ENCODE measurements at places on chromosomes 6 and 20.
A peak's percentile ranks its signal among the peaks of the same experiment; 100 is the strongest.

- DNase-seq = no peak
These were observed 10.1 kb upstream of the PMEPA1 start for GRCh38 chr20:57719951-57720350.

DNA sequence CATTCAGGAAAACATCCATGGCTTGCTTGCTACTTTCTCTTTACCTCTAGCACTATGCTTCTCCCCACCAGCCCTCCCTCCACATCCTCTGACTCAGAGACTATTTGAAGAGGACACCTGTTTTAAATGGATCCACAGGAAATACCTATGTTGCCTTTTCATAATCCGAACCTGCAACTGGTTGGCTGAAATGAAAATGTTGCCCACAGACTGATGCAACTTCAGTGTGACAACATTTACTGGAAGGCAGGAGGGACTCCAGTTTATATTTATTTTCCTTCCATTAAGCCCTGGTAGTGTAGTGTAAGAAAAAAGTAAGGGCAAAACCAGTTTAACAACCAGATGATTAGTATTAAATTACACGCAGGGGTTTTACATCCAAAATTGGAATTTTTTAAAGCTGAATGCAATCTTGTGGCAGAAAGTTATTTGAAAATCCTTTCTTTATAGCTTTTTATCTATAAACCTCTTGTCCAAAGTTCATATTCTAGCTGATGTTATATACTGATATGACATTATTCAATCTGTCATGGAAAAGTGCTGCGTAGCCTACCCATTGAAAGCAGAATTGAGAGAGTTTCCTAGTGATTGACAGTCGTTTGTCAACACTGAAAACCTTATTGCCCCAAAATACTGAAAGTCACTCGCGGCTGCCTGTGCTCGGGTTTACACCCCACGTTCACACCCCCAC is 881 bp upstream of the AIG1 start:
- no peak for DNase-seq

DNA sequence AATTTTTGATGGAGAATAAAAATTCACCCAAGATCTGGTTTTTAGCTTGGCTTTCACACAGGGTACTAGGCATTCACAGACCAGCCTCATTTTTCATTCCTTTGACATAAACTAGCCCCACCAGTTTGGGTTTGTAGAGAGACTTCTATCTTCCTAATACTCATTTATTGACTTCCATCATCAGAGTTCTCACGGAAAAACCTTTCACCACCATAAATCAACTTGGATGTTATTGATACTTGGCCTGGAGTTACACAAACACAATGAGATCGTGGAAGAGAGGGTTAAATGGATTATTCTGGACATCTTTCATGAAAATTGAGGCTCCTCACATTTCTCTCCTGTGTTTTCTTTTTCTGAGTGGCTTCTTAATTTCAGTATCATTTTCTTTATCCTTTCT is 26.8 kb upstream of the EDN1 start:
- no peak for DNase-seq

DNA sequence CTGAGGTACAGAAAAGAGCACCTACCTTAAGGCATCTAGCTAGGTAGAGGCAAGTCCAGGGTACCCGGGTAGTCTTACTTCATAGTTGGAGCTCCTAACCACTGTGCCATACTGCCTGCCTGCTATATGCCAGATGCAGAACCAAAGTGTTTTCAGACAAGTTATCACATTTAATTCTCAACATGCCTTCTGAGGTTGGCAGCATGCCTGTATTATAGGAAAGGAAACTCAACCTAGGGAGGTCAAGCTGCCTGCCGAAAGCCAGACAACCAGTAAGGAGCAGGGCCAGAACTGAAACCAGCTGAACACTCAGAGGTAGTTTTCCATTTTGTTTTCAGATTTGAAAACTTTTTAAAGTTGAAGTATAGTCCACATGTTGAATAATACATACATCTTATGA is 5.4 kb downstream of the CTNNBL1 start:
- no peak for DNase-seq

DNA sequence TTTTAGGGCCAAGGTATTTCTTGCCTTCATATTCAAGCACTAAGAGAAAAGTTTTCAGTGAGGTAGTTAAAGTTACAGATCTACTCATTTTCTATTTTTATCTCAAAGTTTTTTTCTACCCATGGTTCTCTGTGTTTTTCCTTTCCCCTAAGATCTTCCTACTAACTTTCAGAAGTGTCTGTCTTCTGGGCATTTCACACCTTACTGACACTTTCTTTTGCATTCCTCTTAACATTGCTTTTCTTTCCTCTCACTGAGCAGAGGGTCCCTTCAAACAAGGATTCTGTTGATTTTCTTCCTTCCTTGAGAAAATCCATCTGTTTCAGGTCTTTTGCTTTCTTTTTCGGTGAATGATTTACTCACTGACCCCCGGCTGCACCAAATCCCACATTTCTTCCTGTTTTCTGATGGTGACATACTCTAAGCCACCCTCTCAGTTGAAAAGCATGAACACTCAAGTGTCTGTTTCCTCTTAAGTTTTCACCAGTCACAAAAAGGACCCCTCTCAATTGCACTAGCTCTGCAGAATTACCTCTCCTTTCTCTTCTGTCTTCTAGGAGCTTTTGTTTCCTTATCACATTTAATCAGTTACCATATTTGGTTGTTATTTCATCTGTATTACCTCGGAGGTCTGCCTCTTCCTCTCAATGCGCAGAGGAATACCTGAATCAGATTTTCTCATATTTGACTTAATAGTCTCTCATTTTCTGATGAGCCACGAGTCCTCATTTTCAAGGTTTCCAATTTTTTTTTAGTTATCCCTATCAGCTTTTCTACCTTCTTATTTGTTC is 73.5 kb upstream of the RNF217 start:
- no peak for DNase-seq

- DNase-seq = no peak
These were observed 9.6 kb downstream of the GATA5 start for GRCh38 chr20:62466072-62466760.

DNA sequence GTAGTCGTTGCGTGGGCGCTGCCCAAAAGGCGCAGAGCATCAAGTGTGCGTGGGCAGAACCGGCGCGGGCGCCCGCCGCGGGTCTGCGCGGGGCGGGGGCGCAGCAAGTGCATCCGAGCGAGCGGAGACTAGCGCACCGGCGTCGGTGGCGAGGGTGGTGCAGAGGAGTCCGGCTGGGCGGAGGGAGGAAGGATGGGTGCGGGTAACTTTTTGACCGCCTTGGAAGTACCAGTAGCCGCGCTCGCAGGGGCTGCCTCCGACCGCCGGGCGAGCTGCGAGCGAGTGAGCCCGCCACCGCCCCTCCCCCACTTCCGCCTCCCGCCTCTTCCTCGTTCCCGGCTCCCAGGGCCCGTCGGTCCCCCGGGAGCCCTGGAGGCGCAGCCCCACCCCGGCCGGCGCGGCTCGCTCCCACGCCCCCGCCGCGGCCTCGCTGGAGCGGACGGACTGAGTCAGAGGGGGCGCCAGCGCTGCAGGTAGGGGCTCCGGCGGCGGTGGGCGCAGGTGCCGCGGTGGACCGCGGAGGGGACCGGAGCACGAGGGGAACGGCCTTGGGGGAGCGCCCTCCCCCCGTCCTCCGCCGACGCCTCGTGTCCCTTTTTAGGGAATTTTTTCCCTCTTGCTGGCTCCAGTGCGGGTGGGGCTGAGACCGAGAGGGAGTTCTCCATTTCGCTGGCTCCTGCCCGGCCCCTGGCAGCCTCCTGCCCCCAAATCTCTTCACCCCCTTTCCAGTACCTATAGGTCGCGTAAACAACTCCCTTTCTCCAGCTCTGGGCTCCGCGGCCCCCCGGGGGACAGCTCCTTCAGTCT is 1.6 kb upstream of the DBNDD2 start:
- peak; percentile 37 for DNase-seq

- no peak for DNase-seq
These were observed 74.3 kb downstream of the SYNDIG1 start for GRCh38 chr20:24543741-24544140.

DNA sequence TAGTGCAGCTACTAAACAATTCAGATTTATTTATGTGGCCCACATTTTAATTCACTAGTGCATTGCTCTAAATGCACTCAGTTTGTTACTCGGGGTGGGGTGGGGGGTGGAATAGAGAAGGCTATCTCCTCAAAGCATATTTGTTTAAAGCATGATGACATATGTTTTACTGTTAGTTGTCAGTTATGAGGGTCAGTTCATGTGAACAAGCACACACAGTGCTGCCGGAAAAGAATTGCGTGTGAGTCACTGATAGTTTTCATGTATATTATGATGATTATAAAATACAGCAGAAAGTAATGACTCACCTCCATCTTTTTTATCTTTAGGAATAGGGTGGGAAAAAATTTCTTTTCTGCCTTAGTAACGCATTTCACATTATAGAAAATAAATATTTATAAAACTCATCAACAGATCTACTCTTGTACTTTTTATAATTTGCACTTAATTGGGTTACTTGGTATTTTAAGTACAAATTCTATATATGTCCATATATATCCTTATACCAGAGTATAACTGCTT is 42.2 kb upstream of the STXBP5 start:
- no peak for DNase-seq

DNA sequence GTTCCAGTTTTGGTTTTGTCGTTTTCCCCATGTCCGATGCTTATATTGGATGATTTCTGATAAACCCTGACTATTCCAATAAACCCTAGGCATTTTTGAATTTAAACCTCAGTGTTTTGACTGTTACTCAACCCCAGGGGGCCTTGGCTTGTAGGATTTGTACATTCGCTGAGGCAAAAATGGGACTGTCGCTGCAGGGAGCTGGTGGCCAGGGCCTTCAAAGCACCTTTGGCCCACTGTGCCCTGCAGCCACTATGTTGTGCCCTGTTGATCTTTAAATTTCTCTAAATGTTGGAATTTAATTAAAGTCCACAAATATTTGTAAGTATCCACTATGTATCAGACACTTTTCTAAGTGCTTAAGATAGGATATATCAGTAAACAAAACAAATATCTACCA is 9.5 kb upstream of the NOL7 start:
- DNase-seq = no peak

- DNase-seq = no peak
These were observed 380.6 kb upstream of the JAG1 start for GRCh38 chr20:11054266-11054993.

DNA sequence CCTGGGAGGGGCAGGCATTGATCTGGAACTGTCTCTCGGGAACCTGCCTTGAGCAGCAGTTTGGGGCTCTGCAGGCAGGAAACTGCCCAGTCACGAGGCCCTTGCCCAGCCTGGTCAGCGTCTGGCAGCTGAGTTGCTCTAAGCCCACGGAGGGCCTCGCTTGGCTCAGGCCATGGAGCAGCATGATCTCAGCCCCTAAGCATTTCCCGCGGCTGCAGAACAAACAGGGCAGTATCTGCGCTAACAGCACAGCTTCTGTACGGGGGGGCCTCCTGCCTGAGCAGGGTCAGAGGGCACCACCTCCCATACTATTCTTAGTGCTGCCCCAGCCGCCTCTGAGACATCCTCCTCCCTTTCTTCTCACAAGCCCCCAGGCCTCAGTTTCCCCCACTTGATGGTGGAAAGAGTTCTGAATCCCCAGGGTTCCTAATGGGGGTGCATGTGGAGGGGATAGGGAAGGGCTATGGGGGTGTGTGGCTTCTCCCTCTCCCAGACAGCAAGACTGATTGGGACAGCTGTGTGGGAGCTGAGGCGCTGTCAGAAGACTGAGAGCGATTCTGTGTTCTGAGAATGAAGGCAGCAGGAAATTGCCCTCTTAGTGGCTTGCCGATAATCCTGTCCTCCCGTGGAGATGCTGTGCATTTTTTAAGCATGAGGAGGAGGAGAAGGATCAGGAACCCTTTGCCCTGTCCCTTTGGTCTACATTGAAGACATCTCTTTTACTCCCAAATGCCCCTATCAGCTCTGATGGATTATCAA is 46.4 kb downstream of the MOCS1 start:
- DNase-seq = no peak

GRCh38 chr6:56643379-56644089 is 845 bp upstream of the DST start:
- no peak for DNase-seq

- DNase-seq = no peak
These were observed 20.2 kb downstream of the ADNP start for GRCh38 chr20:50911030-50911429.

GRCh38 chr6:48985025-48985424 is 478.0 kb downstream of the MMUT start:
- no peak for DNase-seq

- no peak for DNase-seq
These were observed 897.4 kb upstream of the CITED2 start for GRCh38 chr6:140271759-140272377.

DNA sequence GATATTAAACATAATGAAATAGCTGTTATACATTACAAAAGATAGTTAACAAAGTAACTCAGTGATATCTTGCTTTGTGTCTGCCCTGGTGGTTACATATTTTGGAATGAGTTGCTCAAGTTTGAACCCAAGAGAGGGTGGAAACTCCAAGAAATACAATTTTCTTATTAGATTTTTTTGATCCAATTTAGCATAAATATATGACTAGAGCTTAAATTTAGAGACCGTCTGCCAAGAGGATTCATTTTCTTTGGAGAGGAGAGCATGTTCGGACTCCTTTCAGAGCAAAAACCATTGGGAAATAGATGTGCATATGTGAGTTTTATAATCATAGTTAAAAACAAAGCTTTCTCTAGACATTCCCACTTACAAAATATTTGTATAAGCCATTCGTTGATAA is 353.4 kb downstream of the EPM2A start:
- DNase-seq = no peak

GRCh38 chr6:170187669-170188566 is 103.0 kb downstream of the DLL1 start:
- DNase-seq = no peak

GRCh38 chr20:7410150-7410549 is 530.1 kb downstream of the HAO1 start:
- no peak for DNase-seq

DNA sequence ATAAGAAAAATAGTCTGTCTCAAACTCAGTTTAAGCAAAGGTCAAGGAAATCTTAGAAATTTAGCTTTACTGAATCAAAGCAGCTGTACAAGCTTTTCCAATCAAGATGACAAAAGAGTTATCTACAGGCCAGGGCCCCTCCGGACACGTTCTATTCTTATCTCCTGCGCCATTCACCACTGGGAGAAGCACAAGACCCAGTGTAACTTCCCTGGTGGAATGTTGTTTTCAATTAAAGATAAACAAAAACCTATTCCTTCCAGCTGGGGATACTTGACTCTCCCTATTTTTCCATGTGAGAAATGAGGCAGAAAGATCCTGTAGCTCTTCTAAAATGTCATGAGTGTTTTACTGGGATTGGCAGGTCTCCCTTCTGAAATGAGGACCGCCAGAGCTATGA is 123.3 kb downstream of the TBX18 start:
- DNase-seq = no peak

DNA sequence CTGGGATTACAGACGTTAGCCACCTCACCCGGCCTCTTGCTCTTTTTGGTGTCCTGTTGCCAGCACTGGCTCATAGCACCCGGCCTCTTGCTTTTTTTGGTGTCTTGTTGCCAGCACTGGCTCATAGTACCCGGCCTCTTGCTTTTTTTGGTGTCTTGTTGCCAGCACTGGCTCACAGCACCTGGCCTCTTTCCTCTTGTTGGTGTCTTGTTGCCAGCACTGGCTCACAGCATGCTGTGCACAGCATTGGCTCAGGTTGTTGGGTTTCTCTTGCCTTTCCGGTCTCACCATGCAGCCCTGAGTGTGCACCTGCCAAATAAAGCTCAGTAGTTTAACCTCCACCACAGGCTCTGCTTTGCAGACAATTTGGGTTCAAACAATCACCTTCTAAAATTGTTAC is 208.2 kb downstream of the THBS2 start:
- DNase-seq = no peak

- DNase-seq = no peak
These were observed 205.3 kb downstream of the TBXT start for GRCh38 chr6:165962366-165962765.

- no peak for DNase-seq
These were observed 53.0 kb downstream of the ADAT2 start for GRCh38 chr6:143397227-143398222.

Data from GM12892 (cell line).